ENCODE measurements at places on chromosomes 4 and X. TPM values are rescaled to one million over a fixed set of nuclear protein-coding genes. Genes with fewer than 3 reads are reported as not detected.

Gene LRAT
- 0.10 TPM for total RNA-seq

Gene TSPAN7
- 78.0 TPM for total RNA-seq

GRCh38 chr4:73675623-73676022, 55.4 kb upstream of the RASSF6 start:
- ATAC-seq, result no peak

GRCh38 chr4:185623444-185624258, 88.3 kb upstream of the PDLIM3 start:
- ATAC-seq, result no peak

Gene FAM47E
- 1.4 TPM for total RNA-seq

DNA sequence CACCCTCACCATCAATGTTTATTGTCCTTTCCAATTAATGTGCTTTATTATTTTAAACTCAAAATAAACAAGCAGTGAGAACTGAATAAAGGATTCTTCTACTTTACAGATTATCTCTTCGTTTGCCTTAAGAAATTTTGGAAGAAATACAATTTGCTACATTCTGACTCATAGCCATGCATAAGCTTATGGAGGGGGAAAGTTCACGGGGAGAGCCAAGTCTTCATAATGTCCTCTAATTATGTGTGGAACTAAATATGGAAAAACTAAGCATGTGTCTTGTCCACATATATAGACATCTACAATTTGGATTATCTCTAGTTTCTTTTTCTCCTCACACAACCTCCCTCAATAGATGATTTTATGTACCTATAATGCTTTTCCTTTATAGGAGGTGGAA, 17.5 kb downstream of the CXCL13 start:
- ATAC-seq, result peak; percentile 43

DNA sequence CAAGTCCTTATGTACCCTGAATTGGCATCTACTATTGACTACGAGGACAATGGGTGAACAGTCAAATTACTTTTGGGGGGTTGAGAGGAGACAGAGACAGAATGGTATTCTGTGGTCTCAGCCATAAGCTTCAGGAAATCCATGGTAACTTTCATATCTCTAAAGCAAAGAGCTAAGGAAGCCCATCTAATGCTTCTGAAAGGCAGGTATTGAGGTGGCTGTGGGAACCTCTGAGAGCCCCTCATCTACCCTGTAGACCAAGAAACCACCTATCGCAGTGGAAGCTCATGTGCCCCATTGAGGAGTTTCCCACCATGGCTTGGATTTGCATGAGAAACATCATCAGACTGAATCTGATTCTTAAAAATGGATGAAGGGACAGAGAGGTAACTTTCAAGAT, 23.1 kb upstream of the BMP2K start:
- no peak for ATAC-seq

Gene HPGD
- 1.2 TPM for total RNA-seq

GRCh38 chr4:159159611-159160010, 56.7 kb downstream of the RAPGEF2 start:
- no peak for ATAC-seq

DNA sequence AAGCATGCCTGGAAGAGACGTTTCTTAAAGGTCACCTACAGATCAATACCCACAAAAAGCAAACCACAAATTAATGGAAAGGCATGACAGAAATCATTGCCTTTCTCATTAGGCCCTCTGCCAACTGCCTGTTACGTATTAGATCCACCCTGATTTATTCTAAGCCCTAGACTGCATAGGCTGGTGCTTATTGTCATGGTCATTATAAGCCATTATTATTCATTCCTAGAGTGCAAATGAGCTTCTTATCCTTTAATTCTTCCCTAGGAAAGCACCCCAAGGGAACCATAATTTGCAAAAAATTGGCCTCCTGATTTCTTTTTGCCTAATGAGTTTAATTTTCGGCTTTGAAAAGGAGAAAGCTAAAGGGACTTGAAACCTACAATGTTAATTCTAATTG, 184.2 kb upstream of the GPRIN3 start:
- ATAC-seq, result peak; percentile 68

Gene SLC6A8
- total RNA-seq, result 39.6 TPM

GRCh38 chr4:4216648-4217047, 10.1 kb downstream of the OTOP1 start:
- ATAC-seq, result no peak

Gene ELMOD2
- total RNA-seq, result 16.2 TPM

GRCh38 chrX:45788941-45789348, 588.3 kb upstream of the DIPK2B start:
- ATAC-seq, result peak; percentile 79

DNA sequence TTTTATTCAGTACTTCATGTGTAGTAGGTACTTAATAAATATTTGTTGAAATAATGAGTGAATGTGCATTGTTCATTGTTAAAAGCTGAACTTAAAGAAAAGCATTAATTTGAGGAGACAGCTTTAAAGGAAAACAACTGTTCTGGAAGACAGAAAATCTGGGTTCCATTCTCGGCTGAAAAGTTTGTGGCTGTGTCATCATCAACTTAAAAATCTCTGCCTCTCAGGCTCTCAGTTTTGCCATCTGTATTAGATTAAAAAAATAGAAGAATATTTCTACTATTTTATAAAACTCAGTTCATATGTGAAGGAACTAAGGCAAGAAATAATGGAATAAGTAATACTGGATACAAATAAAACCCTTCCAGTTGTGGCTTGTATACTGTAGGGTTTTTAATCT, 62.5 kb downstream of the FSTL5 start:
- no peak for ATAC-seq

Gene NAA11
- total RNA-seq, result 0.28 TPM

DNA sequence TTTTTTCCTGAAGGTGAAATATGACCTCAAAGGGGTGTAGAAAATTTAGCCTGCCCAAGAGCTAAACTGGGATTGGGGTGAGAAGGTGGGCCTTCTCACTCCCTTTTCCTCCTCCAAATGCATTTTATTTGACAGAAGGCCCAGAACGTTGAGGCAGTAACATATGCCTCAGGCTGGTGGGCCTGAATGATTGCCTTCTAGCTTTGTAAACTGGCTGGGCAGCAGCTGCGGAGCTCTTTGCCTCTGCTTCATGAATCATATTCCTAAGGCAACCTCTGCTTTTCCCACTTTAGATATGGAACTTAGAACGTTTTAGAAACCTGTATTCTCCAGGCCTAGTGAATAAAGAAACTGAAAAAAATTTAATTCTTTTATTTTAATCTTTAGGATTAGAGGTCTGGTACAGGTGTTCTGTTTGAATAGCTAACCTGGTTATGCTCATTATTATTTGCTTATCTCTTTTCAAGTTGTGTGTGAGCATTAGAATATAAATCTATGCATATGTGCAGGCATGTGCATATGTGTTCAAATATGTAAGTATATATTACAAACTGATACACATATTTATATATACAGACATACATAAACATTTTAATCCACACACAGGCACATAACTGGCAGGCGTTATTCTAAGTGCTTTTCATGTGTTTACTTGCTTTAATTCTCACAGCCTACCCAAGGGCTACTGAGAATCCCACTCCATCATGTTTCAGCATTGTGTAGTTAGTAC, 11.5 kb downstream of the PRDM8 start:
- ATAC-seq, result peak; percentile 51

DNA sequence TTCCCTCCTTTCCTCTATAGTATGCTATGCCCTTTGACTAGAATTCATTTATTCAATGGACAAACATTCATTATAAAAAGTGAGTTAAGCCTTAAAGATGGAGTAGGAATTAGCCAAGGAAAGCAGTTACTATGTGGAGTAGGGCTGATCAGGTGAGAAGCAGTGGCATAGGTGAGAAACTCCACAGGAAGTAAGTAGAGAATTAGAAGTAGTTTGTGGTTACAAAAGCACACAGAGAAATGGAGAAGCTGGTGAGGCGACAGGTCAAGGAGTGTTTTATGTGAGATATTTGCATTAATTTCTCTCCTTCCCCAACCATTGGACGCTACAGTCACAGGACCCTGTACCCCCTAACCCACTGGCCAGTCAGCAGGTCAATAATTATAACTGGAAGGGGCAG, 30.6 kb downstream of the SETD7 start:
- no peak for ATAC-seq

- ATAC-seq, result peak; percentile 47
These were observed 127.4 kb downstream of the LAS1L start for GRCh38 chrX:65407157-65407626.

DNA sequence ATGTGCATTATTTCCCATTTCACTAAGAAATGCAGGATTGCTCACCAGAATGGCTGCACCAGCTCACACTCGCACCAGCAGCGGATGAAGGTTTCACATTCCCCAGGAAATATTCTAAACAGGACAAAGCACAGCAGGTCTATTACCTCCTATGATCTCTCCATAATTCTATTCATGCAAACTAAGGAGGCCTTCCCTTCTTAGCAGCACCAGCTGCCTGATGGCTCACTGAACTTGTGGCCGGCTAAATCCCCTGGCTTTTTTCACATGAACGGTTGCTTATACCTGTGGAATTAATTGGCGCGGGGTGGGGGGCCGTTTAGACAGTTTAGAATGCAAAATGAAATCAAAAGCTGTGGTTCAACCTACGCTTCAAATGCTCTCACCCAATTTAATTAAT, 73.5 kb upstream of the SRD5A3 start:
- ATAC-seq, result no peak

Gene IL1RAPL1
- total RNA-seq, result 5.4 TPM

Gene CXCL1
- total RNA-seq, result 50.5 TPM

GRCh38 chrX:96835660-96836289, 47.9 kb upstream of the RPA4 start:
- no peak for ATAC-seq

DNA sequence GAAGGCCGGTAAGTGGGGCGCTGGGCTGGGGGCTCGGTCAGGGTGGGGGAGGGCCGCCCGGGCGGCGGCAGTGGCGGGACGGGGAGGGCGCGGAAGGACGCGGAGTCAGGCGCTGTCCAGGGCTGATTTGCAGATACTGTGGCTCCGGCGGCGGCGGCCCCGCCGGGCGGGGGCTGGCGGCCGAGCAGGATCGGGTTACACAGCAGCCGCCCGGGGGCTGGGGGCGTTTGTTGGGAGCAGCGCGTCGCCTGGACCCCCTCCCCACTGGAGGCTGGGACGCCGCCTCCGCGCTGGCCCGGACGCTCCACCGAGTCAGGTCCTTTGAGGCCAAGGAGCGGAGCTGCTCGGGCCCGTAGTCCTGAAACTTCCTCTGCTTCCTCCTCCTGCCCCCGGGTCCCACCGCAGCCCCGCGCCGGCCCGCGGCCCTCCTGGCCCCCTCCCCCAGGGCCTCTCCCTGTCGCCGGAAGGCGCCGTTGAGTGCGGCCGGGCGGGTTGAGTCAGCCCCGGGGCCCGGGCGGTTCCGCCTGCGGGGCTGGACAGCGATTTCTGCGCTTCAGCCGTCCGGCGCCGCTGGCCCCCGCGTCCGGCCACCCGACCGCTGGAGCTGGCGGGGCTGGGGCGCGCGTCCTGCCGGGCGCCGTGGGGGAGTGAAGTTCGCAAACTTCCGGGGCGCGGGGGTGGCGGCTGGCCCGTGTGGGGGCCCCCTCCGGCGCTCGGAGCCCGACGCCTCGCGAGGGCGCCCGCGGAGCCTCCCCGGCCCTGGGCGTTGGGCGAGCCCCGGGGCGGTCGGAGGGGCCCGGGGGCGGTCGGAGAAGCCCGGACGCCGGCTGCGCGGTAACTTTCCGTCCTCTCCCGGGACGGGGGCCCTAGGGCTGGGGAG, 746 bp downstream of the REST start:
- ATAC-seq, result peak; percentile 67

Gene PPP2R2C
- 2.5 TPM for total RNA-seq

DNA sequence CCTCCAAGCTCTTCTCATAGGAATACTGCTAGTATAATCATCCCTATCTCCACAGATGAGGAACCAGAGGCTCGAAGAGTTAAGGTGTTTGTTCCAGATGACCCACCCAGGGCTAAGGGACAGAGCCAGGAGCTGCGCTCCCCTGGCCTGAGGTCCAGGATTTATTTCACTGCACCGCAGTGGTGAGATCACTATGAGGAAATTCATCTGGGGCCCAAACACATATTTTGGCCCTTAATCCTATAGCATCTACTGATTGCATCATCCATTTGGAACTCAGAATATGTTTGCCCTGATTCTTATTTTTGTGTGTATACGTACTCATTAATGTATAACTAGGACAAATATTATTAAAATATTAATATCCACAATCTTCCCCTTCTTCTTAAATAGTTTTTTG, 100.1 kb upstream of the RBPJ start:
- no peak for ATAC-seq

Gene RHOXF1
- not detected for total RNA-seq

Gene PAGE4
- total RNA-seq, result 0.47 TPM

Gene BCLAF3
- 30.5 TPM for total RNA-seq

DNA sequence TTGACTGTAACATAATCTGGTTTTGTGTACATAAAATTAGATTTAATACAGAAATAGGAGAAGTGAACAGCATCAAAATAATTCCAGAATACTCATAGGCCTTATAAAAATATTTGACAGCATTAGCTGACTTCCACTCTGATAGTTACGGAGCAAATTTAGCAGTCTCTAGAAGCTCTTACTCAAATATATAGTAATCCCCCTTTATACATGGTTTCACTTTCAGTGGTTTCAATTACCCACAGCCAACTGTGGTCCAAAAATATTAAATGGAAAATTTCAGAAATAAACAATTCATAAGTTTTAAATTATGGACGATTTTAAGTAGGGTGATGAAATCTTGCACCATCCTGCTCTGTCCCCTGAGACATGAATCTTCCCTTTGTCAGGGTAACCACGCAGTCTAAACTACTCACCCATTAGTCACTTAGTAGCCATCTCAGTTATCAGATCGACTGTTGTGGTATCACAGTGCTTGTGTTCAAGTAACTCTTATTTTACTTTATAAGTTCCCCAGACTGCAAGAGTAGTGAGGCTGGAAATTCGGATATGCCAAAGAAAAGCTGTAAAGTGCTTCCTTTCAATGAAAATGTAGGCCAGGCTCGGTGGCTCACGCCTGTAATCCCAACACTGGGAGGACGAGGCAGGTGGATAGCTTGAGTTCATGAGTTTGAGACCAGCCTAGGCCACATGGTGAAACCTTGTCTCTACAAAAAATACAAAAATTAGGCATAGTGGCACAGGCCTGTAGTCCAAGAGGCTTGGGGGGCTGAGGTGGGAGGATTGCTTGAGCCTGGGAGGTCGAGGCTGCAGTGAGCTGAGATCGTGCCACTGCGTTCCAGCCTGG, 17.2 kb upstream of the RTL9 start:
- no peak for ATAC-seq

DNA sequence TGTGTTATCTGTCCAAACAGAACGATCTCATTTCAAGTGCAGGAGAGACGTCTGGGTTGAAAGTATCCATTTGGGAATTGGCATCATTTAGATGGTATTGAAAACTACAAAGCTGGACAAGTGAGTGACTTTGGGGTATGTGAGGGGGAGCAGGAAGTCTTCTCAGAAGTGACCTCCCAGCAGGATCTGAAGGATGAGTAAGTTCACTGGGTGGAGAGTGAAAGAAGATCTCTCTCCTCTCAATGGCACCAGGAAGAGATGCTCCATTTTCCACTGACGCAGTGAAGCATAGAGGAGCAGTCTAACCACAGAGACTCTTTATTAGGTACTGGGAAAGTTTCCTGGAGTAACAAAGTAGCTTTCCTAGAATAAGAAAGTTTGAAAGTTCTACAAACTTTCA, 161.0 kb downstream of the CPE start:
- no peak for ATAC-seq
